ENCODE measurements at places on chromosomes 4 and X. TPM values are rescaled to one million over a fixed set of nuclear protein-coding genes. Genes with fewer than 3 reads are reported as not detected.

- peaks cover 56% of the 10 kb centered on the region for H3K4me1 ChIP-seq
- H3K27ac ChIP-seq = peak overlapping the region; percentile 97
- H3K4me3 ChIP-seq = peak overlapping the region; percentile 94
- H3K36me3 ChIP-seq = no peaks in the 10 kb centered on the region
Observed at GRCh38 chr4:184475498-184475897, 1.1 kb upstream of the IRF2 start.

DNA sequence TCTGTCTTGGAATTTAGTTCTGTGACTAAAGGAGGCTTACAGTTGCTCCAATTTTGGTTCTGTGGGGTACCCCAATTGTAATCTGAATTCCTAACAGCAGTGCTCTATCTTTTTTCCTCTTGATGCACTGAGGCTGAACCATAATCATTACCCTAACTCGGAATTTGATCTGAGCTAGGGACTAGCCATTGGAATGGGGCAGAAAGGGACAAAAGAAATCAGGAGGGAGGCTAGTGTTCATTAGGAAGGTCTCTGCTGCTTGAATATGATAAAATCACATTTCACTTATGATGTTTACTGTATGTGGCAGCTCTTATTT lies 2.7 kb downstream of the KLF3 start:
- peak overlapping the region; percentile 99 for H3K27ac ChIP-seq
- no peaks in the 10 kb centered on the region for H3K27me3 ChIP-seq
- DNase-seq = no peak
- peaks cover 78% of the 10 kb centered on the region for H3K4me1 ChIP-seq

GRCh38 chrX:41720125-41720779 lies 3.7 kb upstream of the GPR82 start:
- H3K27me3 ChIP-seq = no peaks in the 10 kb centered on the region
- H3K4me1 ChIP-seq = peaks cover 20% of the 10 kb centered on the region
- H3K4me3 ChIP-seq = no peak overlapping the region
- no peak for DNase-seq

DNA sequence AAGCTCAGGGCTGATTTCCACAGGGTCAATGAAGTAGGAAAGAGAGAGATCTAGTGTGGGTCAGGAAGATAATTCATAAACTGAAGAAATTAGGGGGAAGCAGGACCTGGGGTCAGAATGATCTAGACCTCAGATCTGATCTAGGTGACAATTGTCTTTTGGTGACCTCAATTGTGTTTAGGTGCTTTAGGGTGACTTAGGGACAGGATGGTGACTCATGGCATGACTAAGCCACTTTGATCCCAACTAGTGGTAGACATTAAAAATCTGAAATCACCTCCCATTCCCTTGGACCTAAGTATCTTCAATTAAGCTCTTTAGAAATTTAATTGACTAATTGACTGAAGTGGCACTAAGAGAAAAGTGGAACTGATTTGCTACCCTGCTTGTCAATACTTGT lies 36.7 kb upstream of the GRXCR1 start:
- H3K4me1 ChIP-seq = no peaks in the 10 kb centered on the region
- H3K27ac ChIP-seq = no peak overlapping the region
- H3K27me3 ChIP-seq = no peaks in the 10 kb centered on the region
- DNase-seq = no peak
- H3K36me3 ChIP-seq = no peaks in the 10 kb centered on the region
- no peak overlapping the region for H3K4me3 ChIP-seq

GRCh38 chr4:152540293-152540674 lies 4.4 kb upstream of the FBXW7 start:
- H3K4me1 ChIP-seq = peaks cover 24% of the 10 kb centered on the region
- peaks cover 6% of the 10 kb centered on the region for H3K36me3 ChIP-seq
- no peak for DNase-seq
- H3K4me3 ChIP-seq = no peak overlapping the region
- no peak overlapping the region for H3K27ac ChIP-seq

- no peak overlapping the region for H3K4me3 ChIP-seq
- H3K4me1 ChIP-seq = no peaks in the 10 kb centered on the region
Observed at GRCh38 chr4:71411981-71412380, 73.2 kb downstream of the SLC4A4 start.

DNA sequence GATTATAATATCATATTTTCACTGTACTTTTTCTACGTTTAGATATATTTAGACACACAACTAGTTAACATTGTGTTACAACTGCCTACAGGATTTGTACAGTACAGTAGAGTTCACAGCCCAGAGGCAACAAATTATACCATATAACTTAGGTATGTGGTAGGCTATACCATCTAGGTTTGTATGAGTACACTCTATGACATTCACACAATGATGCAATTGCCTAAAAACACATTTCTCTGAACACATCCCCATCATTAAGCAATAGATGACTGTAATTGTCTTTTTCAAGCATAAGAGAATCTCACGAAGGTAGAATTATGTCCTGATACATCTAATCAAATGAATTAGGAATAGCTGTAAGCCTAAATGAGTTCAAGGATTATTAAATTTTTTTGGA lies 12.3 kb upstream of the TIGD2 start:
- no peak overlapping the region for H3K27ac ChIP-seq
- H3K36me3 ChIP-seq = no peaks in the 10 kb centered on the region
- H3K4me1 ChIP-seq = no peaks in the 10 kb centered on the region
- no peak overlapping the region for H3K4me3 ChIP-seq

GRCh38 chrX:25069209-25069608 lies 53.4 kb upstream of the ARX start:
- H3K4me1 ChIP-seq = no peaks in the 10 kb centered on the region
- H3K27ac ChIP-seq = no peak overlapping the region
- no peaks in the 10 kb centered on the region for H3K36me3 ChIP-seq
- no peak for DNase-seq
- no peak overlapping the region for H3K4me3 ChIP-seq

DNA sequence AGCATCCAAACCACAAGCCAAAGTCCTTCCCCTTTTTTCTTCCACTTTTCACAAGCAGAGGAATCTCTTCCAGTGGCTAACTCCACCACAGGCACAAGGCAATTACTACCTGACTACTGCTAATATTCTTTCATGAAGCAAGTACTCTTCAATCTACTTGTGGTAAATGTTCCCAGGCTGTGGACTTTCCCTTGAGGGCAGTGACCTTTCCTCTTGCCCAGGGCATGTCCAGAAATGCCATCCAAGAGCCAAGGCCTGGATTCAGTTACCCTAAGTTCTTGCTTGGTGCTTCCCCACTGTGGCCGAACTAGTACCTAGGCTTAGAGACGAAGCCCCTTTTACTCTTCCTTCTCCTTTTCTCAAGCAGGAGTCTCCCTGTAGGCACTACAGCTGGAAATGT lies 400.7 kb downstream of the DCAF12L2 start:
- H3K4me1 ChIP-seq = peaks cover 4% of the 10 kb centered on the region
- H3K27ac ChIP-seq = no peak overlapping the region
- H3K36me3 ChIP-seq = no peaks in the 10 kb centered on the region
- no peaks in the 10 kb centered on the region for H3K27me3 ChIP-seq
- H3K4me3 ChIP-seq = no peak overlapping the region

DNA sequence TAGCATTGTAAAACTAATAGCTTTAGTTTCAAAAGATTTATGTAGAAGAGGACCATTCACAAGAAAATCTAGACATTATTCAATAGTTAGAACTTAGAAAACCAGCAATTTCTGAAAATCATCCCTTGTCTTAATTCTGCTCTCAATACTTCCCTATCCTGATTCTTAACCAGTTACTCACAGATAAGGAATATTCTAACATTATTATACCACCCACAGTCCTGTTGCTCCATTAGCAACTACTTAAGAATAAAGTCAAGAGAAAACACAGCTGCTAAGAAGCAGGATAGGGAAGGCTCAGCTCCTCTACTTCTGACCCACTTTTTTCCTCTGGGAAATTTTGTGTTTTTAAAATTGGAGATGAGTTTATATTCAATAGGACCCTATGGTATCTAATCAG lies 47.7 kb downstream of the PHKA1 start:
- no peak for DNase-seq
- no peaks in the 10 kb centered on the region for H3K4me1 ChIP-seq
- H3K27ac ChIP-seq = no peak overlapping the region
- peaks cover 8% of the 10 kb centered on the region for H3K36me3 ChIP-seq
- no peaks in the 10 kb centered on the region for H3K27me3 ChIP-seq
- no peak overlapping the region for H3K4me3 ChIP-seq

DNA sequence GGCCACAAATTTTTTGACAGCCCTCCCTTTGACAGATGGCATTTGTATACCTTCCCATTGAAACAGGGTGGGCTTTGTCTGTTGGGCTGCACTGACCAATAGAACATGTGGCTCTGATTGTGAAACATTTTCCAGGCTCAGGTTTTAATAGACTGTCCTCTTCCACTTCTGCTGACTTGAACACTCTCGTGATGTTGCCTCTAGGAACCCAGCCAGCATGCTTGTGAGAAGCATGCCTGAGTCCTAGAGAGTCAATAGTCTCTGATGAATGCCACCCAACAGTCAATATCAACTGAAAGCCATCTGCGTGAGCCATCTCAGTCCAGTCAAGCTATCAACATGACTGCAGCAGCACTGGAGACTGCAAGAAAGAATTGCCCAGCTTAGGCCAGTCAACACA lies 290.0 kb downstream of the SLC7A11 start:
- no peak for DNase-seq
- H3K4me1 ChIP-seq = no peaks in the 10 kb centered on the region
- H3K36me3 ChIP-seq = peaks cover 4% of the 10 kb centered on the region
- no peak overlapping the region for H3K4me3 ChIP-seq
- no peak overlapping the region for H3K27ac ChIP-seq
- H3K27me3 ChIP-seq = no peaks in the 10 kb centered on the region

- no peak for DNase-seq
- no peak overlapping the region for H3K4me3 ChIP-seq
- H3K27me3 ChIP-seq = no peaks in the 10 kb centered on the region
- H3K36me3 ChIP-seq = no peaks in the 10 kb centered on the region
- H3K4me1 ChIP-seq = no peaks in the 10 kb centered on the region
- no peak overlapping the region for H3K27ac ChIP-seq
Observed at GRCh38 chr4:2451821-2452785, 16.8 kb upstream of the RNF4 start.

GRCh38 chr4:153731239-153731638 lies 28.6 kb downstream of the RNF175 start:
- H3K27ac ChIP-seq = peak overlapping the region; percentile 64
- peaks cover 37% of the 10 kb centered on the region for H3K4me1 ChIP-seq
- no peak for DNase-seq
- peaks cover 22% of the 10 kb centered on the region for H3K36me3 ChIP-seq

- no peaks in the 10 kb centered on the region for H3K36me3 ChIP-seq
- H3K4me1 ChIP-seq = peaks cover 4% of the 10 kb centered on the region
- H3K4me3 ChIP-seq = no peak overlapping the region
- no peak overlapping the region for H3K27ac ChIP-seq
- peaks cover 7% of the 10 kb centered on the region for H3K27me3 ChIP-seq
Observed at GRCh38 chr4:177251237-177251636, 58.4 kb upstream of the NEIL3 start.

GRCh38 chr4:170109586-170110284 lies 20.0 kb upstream of the AADAT start:
- peaks cover 17% of the 10 kb centered on the region for H3K4me1 ChIP-seq
- H3K27me3 ChIP-seq = no peaks in the 10 kb centered on the region
- H3K36me3 ChIP-seq = no peaks in the 10 kb centered on the region
- DNase-seq = no peak

- H3K4me3 ChIP-seq = no peak overlapping the region
- DNase-seq = no peak
- H3K36me3 ChIP-seq = no peaks in the 10 kb centered on the region
- H3K27ac ChIP-seq = no peak overlapping the region
- peaks cover 13% of the 10 kb centered on the region for H3K4me1 ChIP-seq
Observed at GRCh38 chr4:24850674-24851073, 55.3 kb downstream of the SOD3 start.

DNA sequence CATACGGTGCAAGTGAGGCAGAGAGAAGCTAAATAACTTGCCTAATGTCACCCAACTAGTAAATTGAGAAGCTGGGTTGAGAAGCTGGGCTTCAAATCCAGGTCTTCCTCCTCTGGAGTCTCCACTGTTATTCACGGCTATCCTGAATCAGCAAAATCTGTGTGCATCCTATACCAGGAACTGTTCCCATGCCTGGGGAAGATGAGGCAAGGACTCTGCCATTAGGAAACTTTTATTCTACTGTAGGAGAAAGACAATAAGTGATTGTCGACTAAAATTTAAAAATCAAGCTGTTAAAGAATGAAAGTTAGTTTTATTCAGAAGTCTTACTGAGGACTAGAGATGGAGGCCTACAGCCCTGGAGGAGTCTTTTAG lies 872 bp upstream of the TEC start:
- no peaks in the 10 kb centered on the region for H3K36me3 ChIP-seq
- no peak for DNase-seq
- H3K4me3 ChIP-seq = peak overlapping the region; percentile 83

DNA sequence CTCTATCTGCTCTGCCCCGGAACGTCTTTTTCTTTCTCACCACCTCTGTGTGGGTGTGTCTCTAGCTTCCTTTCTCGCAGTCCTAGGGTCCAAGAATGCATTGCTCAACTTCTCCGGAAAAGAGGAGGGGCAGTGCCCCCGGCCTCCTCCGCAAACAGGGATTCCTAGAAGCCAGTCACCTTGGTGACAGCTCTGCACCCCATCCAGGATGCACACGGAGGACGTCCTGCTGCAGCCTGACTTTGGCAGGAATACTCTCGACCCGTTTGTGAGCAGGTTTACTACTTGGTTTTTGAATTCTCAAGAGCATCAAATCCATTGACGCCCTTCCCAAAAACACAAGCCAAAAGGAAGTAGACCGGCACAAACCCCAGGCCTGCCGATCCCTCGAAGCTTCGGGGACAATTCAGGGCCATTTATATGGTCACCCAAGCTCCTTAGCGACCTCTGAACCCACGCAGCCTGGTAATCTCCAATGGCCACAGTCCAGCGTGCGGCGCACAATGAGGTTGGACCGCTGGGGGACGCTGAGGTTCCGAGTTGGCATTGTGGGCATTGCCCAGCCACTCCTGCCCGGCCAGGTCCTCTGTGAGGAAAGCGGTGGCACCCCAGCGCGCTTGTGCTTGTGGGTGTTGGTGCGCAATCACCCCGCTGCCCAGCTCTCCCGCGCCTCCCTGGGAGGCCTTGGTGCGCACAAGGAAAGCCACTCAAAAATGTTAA lies 9.8 kb downstream of the NKX3-2 start:
- H3K27me3 ChIP-seq = peaks cover 99% of the 10 kb centered on the region
- H3K4me1 ChIP-seq = peaks cover 20% of the 10 kb centered on the region
- H3K4me3 ChIP-seq = peak overlapping the region; percentile 31

DNA sequence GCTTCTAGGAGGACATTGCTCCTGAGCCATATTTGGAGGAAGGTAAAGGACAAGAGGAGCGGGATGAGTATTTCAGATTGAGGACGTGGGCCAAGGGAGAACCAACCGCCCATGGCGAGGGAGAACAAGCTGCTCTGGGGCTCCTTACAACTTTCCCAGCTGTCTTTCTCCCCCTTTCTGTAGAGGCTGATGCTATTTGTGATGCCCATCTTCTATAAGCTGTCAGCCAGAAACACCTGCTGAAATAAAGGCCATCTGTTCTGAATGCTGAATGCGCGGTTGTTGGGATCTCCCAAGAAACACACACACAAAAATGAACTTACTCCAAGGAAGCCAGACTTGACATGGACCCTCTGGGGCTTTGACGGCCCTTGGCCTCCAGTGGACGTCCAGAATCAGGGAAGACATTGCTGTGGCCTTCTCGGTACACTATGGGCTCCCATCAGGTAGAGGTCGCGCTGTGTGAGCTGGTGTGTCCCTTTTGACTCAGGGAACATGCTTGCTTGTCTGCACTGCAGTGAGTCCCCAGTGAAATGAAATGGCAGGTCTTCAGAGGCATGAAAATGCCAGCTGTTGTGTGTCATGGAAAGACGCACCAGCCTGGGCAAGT lies 30.9 kb downstream of the RWDD4 start:
- H3K27me3 ChIP-seq = no peaks in the 10 kb centered on the region
- no peaks in the 10 kb centered on the region for H3K36me3 ChIP-seq
- DNase-seq = no peak
- H3K27ac ChIP-seq = no peak overlapping the region

The BEX5 gene
- 3.8 TPM for total RNA-seq

The TBC1D19 gene
- total RNA-seq = 9.2 TPM

The GCNA gene
- 2.3 TPM for total RNA-seq

The FAM9C gene
- 0.25 TPM for total RNA-seq

The MTMR8 gene
- 4.0 TPM for total RNA-seq

The MAGEH1 gene
- total RNA-seq = 27.5 TPM

The RTL9 gene
- 0.37 TPM for total RNA-seq

The NHSL2 gene
- total RNA-seq = 10.8 TPM

The ARHGAP10 gene
- 4.2 TPM for total RNA-seq
